ENCODE measurements at places on chromosomes 3 and 15. TPM values are rescaled to one million over a fixed set of nuclear protein-coding genes. Genes with fewer than 3 reads are reported as not detected.
A peak's percentile ranks its signal among the peaks of the same experiment; 100 is the strongest.

GRCh38 chr15:47609693-47610092 lies 107.6 kb upstream of the SEMA6D start:
- no peaks in the 10 kb centered on the region for H3K4me1 ChIP-seq
- no peak overlapping the region for H3K4me3 ChIP-seq
- DNase-seq = no peak
- no peaks in the 10 kb centered on the region for H3K27me3 ChIP-seq
- H3K27ac ChIP-seq = no peak overlapping the region
- H3K36me3 ChIP-seq = no peaks in the 10 kb centered on the region

GRCh38 chr3:97515076-97515475 lies 249.5 kb upstream of the ARL6 start:
- no peak overlapping the region for H3K27ac ChIP-seq
- no peak overlapping the region for H3K4me3 ChIP-seq
- no peaks in the 10 kb centered on the region for H3K36me3 ChIP-seq
- no peaks in the 10 kb centered on the region for H3K27me3 ChIP-seq

DNA sequence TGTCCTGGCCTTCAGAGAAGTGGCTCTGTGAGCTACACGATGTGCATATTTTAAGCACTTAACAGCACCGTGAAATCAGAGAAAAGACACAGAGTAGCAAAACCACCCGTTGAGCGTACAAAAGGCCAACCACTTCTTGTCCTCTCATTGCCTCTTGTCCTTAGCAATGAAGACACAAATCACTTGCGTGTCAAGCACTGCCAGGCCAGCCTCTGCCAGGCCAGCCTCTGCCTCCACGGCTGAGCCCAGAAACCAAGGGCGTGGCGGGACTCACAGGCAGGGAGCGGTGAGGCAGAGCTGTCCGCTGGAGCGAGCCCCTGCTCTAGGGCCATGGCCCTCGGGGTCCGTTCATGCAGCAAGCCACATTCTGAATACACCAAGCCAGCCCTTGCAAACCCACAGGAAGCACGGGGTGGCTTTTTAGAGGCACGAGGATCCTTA lies 4.0 kb downstream of the MUC4 start:
- DNase-seq = peak; percentile 58
- H3K27me3 ChIP-seq = no peaks in the 10 kb centered on the region
- H3K27ac ChIP-seq = no peak overlapping the region
- H3K36me3 ChIP-seq = no peaks in the 10 kb centered on the region

DNA sequence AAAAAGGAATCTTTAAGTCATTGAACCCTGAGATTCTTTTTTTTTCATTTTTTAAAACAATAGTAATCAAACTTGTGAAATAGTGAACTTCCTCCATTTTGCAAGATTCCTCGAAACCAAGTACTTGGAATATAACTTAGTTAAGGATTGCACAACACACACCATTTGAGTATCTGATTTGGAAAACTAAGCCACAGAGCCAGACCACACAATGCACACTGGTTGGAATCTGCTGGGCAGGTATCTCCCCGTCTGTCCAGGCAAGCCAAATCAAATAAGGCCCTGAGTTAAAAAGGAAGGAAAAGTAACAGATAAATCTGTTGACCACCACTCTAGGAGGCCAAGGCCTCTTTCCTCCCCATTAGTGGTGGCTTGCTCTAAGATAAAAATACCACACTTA lies 177.5 kb upstream of the ICE2 start:
- peaks cover 41% of the 10 kb centered on the region for H3K4me1 ChIP-seq
- H3K36me3 ChIP-seq = no peaks in the 10 kb centered on the region
- H3K4me3 ChIP-seq = no peak overlapping the region
- no peaks in the 10 kb centered on the region for H3K27me3 ChIP-seq
- H3K27ac ChIP-seq = no peak overlapping the region

DNA sequence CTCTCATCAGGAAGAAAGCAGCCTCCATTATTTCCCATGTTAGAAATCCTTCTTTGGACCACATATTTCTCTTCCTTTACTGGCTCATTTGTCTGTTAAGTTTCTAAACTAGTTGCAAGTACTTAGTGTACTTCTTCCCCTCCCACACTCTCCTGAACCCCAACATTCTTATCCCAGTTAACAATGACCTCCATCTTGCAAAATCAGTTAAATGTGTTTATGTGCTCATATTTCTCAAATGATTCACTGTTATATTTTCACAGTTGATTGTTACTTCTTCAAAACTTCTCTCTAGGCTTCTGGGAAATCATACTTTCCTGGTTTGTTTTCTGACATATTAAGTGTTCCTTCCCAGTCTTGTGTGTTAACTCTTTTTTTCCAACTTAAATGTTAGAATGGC lies 856.9 kb downstream of the EPHA3 start:
- H3K27ac ChIP-seq = no peak overlapping the region
- peaks cover 6% of the 10 kb centered on the region for H3K36me3 ChIP-seq
- H3K4me1 ChIP-seq = no peaks in the 10 kb centered on the region
- no peak overlapping the region for H3K4me3 ChIP-seq
- no peaks in the 10 kb centered on the region for H3K27me3 ChIP-seq
- DNase-seq = no peak

DNA sequence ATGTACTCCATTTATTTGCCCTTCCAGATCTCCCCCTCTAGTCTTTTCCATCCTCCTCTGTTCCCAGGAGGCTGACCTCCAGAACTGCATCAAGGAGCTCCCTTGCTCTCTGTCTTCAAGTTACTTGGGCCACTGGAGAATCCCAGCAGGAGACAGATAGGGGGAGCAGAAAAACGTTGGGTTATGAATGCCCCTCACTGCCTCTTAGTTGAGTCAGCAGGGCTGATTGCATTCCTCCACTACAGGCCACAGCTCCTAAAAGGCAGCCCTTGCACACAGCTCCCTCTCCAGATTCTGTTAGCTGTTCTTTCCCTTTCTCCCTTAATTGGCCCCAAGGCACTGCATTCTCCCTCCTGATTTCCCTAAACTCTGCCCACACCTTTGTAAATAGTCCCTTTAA lies 12.4 kb upstream of the CEP152 start:
- no peaks in the 10 kb centered on the region for H3K4me1 ChIP-seq
- H3K4me3 ChIP-seq = no peak overlapping the region
- H3K27me3 ChIP-seq = peaks cover 5% of the 10 kb centered on the region
- DNase-seq = no peak
- no peak overlapping the region for H3K27ac ChIP-seq

GOLGA6L2 gene
- total RNA-seq = not detected

DNA sequence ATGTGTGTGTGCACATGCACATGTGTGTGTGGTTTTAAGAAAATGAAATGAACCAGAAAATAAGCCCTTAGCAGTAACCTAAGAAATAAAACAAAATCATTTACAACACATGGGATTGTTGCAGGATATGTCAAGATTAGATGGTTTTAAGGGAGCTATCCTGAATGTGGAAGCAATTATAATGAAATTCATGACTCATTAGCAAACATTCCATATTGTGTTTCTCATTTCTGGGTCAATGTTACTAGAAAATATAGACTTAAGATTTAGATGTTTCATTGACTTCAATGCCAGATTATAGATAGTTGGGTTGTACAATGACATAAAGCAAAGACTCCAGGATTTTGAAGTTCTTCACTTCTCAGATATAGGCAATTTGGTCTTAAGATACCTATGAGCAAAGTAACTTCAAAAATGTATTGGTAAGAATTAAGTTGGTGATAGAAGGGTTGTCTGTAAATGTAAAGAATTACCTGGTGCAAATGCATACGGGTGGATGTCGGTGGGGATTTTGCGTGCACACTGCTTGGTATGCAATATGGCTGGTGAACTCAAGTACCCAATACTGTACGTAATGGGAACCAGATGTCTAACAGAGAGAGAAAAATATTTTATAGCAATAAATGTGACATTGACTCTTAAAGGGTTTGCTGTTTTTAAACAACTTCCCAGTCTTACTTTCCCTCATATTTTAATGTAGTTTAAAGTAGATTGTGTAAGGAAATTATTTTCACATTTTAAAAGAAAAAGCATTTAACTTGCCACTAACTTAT lies 53.9 kb upstream of the NR2F2 start:
- no peaks in the 10 kb centered on the region for H3K36me3 ChIP-seq
- H3K27me3 ChIP-seq = peaks cover 26% of the 10 kb centered on the region
- H3K27ac ChIP-seq = no peak overlapping the region
- no peak overlapping the region for H3K4me3 ChIP-seq

DNA sequence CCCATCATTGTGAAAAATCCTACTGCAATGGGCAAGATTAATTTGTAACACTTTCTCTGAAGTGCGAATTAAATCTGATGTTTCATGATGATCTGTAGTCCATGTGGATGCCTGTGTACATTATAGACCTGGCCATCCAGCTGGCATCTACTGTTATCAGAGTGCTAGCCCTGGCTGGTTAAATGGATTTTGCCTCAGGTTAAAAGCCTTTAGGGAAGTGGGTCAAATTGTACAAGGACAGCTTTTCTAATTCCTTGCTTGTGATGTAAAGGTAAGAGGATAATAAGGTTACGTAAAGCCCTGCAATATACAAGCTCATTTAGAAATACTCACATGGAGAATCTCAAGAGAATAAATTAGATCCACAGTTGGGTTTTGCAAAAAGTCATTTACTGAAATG lies 138.2 kb downstream of the EPHA3 start:
- no peaks in the 10 kb centered on the region for H3K4me1 ChIP-seq
- no peak overlapping the region for H3K27ac ChIP-seq
- DNase-seq = no peak
- no peaks in the 10 kb centered on the region for H3K27me3 ChIP-seq
- H3K4me3 ChIP-seq = no peak overlapping the region

GRCh38 chr3:15347063-15347736 lies 14.8 kb upstream of the SH3BP5 start:
- H3K4me1 ChIP-seq = peaks cover 11% of the 10 kb centered on the region
- no peak for DNase-seq
- H3K4me3 ChIP-seq = no peak overlapping the region
- no peaks in the 10 kb centered on the region for H3K36me3 ChIP-seq

TMEM43 gene
- 37.3 TPM for total RNA-seq

DNA sequence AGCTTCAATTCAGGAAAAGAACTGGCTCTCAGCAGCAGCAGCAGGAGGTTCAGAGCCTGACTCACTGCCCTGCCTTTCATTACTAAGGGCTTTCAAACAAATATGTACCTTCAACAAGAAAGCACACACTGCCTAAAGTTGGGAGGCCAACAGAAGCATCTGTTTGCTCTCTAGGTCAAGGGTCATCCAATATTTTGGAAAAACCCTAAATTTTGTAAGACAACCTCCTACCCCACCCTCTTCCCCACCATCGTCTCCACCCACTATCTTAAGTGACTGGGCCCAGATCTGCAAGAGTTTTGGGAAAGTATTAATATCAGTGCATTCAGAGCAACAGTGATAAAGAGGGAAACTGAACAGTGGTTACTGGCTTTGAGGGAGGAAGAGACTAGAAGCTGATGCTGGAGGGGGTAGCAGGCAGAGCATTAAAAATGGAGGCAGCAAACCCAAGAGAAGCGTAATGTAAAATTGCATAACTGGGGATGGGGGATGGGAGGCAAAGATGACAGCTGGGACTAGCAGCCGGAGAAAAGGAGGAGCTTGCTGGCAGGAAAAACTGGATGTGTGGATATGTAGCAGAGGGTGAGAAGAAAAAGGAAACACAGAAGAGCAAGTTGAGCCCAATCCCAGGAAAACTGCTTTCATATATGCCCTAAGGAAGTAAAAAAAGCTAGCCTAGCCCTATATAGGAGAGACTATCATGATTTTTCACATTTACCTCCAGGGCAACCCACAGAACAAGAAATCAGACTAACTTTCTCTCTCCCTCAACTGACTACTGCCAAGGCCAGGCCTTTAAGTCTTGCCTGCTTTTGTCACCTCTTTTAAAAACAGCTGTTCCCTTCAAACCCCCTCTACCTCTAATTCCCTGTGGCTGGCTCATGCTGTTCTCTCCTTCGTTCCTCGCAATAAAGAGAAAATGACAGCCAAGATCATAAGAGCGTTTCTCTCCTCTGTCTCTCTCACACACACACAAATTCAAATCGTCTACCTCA lies 31.4 kb downstream of the NPTN start:
- no peak for DNase-seq
- H3K36me3 ChIP-seq = no peaks in the 10 kb centered on the region
- no peak overlapping the region for H3K4me3 ChIP-seq
- no peaks in the 10 kb centered on the region for H3K27me3 ChIP-seq
- H3K27ac ChIP-seq = no peak overlapping the region

DNA sequence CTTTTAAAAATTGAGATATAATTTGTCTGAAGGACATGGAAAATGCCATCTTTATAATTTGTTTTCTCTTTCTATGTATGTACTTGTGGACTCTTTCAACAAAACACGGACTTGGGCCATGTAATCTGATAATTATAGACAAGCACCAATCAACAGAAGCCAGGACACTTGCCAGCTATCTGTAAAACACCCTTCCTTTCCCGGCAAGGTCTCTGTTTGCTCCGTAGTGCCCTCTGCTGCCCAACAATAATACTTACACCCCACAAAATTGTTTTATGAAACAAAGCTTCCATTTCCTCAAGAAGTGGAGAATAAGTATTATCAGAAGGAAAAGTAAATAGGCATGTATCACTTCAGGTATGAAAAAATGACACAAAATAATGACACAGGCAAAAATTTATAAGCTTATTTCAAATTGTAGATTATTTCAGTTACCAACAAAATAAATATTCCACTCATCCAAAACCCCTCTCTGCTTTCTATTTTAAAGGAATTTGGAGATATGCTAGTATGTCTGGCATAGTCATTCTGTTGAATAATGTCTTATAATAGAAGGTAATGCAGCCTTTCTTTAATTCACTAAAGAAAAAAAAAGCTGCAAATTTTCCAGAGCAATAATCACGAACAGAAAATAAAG lies 32.8 kb downstream of the MYH15 start:
- peaks cover 15% of the 10 kb centered on the region for H3K27me3 ChIP-seq
- H3K27ac ChIP-seq = no peak overlapping the region
- H3K36me3 ChIP-seq = no peaks in the 10 kb centered on the region

MUC4 gene
- 0.19 TPM for total RNA-seq

DNA sequence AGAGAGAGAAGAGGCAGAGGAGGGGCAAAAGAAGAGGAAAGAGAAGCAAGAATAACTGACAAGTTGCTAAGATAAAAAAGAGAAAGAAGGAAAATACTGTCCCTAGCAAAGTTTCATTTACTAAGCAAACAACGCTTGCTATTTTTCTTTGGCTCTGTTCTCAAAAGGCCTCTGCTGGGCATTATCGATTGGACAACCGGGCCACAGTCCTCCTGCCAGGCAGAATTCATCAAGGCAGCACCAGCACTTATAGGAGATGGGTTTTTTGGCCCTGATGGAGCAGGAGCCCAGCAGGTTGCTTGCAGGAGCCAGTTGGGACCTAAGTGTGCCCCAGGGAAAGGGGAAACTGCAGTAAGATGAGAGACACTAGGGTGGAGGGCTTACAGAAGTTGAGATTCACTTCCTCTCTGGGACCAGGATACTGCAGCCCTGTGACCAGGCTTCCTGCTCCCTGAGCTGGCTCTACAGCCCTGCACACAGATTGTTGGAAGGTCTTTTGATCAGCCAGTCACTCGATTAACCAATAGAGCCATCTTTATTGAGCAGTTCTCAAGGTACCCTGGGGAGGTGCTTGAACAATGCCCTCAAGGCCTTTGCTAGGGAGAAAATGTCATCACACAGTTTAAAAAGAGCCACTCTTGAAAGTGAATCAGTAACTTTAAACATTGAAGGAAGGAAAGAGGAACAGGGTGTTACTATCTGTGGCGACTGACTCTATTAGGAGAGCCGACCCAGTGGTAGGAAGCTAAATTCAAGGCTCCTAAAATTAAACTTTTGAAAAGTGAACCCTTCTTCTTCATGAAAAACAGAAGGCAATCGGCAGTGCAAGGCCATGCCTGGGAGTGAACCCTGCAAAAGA lies 28.8 kb upstream of the GLCE start:
- no peaks in the 10 kb centered on the region for H3K36me3 ChIP-seq
- H3K27ac ChIP-seq = no peak overlapping the region
- H3K4me1 ChIP-seq = no peaks in the 10 kb centered on the region
- H3K27me3 ChIP-seq = no peaks in the 10 kb centered on the region

- H3K27me3 ChIP-seq = peaks cover 5% of the 10 kb centered on the region
- no peak for DNase-seq
- H3K4me3 ChIP-seq = no peak overlapping the region
- no peaks in the 10 kb centered on the region for H3K36me3 ChIP-seq
Observed at GRCh38 chr3:155420406-155420805, 126.9 kb upstream of the STRIT1 start.

SNX22 gene
- total RNA-seq = 0.07 TPM

MASP1 gene
- total RNA-seq = not detected
